ENCODE measurements at places on chromosomes 16 and 17.
A peak's percentile ranks its signal among the peaks of the same experiment; 100 is the strongest.

- DNase-seq, result no peak
Observed at GRCh38 chr17:36750316-36750885, 149.0 kb downstream of the MRM1 start.

DNA sequence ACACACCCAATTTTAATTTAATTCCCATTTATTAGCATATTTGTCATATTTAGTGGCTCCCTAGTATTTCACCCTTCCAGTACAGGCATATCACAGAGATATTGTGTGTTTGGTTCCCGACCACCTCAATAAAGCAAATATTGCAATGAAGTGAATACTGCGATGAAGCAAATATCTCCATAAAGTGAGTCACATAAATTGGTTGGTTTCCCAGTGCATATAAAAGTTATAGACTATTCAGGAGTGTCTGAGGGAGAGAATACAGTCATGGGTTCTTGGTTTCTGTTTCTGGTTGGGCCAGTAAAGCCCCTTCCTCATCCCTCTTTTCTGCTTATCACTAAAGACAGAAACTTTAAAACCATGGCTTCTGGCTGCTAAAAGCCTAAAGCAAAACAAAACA, 295.4 kb upstream of the AXIN2 start:
- no peak for DNase-seq

DNA sequence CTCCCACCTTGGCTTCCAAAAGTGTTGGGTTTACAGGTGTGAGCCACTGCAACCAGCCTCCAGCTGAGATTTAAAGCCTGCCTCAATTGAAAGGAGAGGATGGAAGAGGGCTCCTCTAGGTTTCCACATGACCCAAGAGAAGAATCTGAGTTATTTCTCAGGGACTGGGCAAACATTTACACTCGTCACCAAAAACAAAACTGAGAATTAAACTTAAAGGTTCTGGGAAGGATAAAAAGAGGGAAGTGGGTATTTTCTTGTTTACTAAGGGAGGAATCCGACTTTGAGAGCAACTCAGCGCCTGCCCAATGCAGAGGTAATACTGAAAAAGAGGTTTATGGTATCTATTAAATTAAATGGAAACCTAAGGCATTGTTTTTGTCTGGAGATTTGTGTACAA, 13.3 kb downstream of the HOXB1 start:
- DNase-seq, result no peak

DNA sequence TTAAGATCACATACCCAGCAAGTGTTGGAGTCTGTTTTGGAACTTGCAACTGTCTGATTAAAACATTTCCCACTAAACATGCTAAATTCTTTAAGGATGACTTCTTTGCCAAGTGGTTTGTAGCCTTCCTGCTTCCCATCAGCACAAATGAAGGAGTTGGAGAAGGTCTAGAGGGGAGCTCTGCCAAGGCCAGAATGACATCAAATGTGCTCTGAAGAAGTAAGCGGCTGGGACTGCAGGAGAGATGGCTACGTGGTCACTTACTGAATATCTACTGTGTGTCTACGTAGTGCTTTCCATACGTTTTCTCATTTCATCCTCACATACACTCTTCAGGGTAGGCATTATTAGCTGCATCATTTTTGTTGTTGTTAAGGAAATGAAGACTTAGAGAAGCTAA, 135.7 kb upstream of the NLRP1 start:
- no peak for DNase-seq

- peak; percentile 29 for DNase-seq
Observed at GRCh38 chr17:6548578-6549330, 7.6 kb downstream of the PITPNM3 start.

- DNase-seq, result no peak
Observed at GRCh38 chr17:79539944-79540705, 70.7 kb downstream of the RBFOX3 start.

DNA sequence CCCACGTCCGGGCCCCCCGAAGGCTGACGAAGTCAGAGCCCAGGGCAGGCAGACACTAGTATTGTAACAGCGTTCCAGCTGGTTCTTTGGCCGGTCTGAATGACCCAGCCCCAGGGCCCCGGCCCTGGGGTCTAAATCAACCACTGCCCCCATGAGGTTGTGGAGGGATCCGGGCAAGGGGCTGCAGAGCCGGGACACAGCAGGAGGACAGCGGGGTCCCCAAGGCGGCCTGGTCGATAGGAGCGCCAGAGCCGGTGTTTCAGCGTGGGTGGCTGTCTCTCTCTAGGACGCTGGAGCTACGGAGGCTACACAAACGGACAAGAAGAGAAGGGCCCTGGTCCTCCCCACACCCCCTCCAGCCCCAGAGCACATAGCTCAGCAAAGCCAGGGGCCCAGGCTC, 101.8 kb downstream of the RBFOX3 start:
- DNase-seq, result no peak

DNA sequence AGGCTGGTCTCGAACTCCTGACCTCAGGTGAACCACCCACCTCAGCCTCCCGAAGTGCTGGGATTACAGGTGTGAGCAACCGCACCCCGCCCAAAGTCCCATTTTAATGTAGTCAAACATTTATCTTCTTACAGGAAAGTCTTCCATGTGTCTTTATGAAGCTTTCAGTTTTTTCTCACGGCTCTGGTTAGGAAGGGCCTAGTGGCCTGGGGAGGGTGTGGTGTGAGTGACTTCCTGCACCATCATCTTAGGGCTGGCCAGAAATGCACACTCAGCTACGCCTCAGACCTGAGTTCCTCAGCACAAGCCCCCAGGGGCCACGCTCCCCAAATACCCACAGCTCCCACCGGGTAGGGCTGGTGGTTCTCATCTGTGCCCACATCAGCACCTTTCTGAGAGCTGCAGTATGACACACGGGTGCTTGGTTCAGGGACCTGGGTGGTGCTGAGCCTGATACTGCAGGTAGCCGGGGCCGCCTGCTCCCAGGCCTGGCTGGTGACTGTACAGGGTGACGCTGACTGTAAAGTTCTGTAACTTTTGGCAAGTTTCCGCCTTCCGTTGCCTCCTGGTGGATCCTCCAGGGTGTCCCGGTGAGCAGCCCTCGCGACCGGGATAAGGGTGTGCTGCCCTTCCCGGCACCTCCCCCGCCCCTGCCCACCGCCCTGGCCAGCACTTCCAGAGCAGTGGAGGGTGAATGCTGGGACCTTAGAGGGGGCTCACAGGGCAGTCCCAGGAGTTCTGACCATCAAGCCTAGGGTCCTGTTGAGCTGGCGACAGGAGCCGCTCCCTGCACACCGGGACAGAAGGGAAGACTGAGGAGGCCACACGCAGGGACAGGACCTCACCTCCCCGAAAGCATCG, 52.5 kb downstream of the ZNF778 start:
- DNase-seq, result no peak

DNA sequence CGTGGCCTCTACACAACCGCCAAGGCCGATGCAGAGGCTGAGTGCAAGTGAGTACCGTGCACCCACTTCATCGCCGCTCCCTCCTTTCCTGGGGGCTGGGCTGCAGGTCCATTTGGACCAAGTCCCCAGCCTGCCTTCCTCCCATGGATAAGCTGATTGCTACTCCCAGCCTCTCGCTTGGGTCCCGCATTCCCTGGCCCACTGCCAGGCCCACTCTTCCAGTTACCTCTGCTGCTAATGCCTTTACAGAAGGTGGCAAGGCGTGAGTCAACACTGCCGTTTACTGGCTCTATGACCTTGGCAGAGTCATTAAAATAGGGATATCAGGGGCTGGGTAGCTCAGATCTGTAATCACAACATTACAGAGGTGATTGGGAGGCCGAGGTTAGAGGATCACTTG, 11.2 kb downstream of the SULT1A2 start:
- DNase-seq, result no peak

- DNase-seq, result no peak
Observed at GRCh38 chr17:59547131-59547915, 18.1 kb upstream of the DHX40 start.

GRCh38 chr17:36212966-36213365, 2.1 kb downstream of the CCL4L2 start:
- no peak for DNase-seq

DNA sequence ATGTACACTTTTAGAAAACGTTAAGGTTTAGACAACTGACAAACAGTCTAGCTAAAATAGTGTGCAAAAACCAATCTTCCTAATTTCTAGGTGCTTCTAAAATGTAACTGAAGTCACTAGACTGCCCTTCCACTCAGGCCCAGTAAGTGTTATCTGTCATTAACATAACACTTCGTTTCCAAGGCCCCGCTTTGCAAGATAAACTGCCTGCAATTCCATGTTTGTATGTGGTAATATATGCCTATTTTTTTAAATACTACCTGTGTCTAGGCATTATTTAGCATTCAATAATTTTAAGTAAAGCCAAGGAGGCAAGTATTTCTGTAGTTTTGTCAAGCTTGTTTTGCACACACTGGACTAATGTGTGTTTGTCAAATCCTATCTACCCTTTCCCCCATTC, 3.2 kb downstream of the USP32 start:
- no peak for DNase-seq

- peak; percentile 6 for DNase-seq
Observed at GRCh38 chr17:9291912-9292560, 270.7 kb downstream of the NTN1 start.

GRCh38 chr17:50638966-50639713, 4.5 kb downstream of the ABCC3 start:
- no peak for DNase-seq

DNA sequence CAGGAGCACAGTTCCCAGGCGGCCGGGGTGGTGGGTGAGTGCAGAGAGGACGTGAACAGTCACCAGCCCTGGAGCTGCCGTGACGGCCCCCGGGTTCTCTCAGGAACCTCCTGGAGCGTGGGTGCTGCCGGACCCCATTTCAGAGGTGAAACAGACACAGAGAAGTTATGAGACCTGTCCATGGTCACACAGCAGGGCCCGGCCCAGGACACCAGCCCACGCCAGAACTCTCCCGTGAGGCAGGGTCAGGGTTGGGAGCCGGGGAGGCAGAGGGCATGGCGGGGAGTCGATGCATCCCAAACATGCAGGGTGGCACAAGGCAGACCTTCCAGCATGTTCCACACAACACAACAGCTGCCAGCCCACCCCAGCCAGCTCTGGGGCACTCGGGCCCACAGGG, 3.8 kb upstream of the PVALEF start:
- no peak for DNase-seq

- DNase-seq, result no peak
Observed at GRCh38 chr16:27230562-27231001, 27.3 kb downstream of the KDM8 start.

DNA sequence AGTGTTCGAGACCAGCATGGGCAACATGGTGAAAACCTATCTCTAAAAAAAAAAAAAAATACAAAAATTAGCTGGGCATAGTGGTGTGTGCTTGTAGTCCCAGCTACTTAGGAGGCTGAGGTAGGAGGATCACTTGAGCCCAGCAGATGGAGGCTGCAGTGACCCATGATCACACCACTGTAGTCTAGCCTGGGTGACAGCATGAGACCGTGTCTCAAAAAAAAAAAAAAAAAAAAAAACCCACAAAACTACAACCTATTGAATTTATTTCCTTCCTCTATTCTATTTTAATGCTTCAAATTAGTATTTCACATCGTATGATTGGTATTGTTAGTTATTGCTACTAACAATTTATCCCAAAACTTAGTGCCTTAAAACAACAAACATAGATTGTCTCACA, 9.4 kb upstream of the NUFIP2 start:
- DNase-seq, result no peak

DNA sequence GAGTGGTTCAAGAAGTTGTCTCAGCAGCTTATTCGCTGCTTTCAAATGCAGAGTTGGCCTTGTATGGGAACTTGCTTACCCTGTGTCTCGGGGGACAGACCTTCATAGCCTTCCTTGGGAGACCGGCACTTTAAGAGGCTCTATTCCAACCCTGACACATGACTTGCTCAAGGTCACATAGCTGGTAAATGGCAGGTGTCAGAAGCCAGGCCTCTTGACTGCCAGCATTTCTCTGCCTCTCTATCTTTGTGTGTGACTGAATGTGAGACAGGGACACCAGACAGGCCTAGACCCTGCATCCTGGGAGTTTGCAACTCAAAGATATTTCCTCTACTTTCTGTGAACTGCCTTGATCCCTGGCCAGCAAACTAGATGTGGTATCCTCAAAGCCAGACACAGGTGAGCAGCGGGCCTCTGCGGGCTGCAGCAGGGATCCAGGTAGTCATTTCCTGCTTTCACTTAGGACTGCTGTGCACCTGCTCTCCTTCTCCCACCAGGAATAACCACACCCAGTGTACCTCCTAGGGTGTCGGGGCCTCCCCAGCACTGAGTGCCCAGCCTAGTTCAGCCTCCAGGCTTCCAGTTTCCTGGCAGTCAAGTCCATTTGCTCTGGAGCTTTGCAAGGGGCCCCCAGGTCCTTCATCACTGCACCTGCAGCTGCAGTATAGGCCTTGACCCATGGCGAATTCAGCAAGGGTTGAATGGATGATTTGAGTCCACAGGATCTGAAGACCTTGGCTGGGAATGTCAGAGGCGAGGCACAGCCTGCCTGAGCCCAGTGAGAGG, 116.6 kb upstream of the TNRC6C start:
- peak; percentile 74 for DNase-seq

- peak; percentile 5 for DNase-seq
Observed at GRCh38 chr17:27379888-27380533, 76.2 kb upstream of the KSR1 start.

DNA sequence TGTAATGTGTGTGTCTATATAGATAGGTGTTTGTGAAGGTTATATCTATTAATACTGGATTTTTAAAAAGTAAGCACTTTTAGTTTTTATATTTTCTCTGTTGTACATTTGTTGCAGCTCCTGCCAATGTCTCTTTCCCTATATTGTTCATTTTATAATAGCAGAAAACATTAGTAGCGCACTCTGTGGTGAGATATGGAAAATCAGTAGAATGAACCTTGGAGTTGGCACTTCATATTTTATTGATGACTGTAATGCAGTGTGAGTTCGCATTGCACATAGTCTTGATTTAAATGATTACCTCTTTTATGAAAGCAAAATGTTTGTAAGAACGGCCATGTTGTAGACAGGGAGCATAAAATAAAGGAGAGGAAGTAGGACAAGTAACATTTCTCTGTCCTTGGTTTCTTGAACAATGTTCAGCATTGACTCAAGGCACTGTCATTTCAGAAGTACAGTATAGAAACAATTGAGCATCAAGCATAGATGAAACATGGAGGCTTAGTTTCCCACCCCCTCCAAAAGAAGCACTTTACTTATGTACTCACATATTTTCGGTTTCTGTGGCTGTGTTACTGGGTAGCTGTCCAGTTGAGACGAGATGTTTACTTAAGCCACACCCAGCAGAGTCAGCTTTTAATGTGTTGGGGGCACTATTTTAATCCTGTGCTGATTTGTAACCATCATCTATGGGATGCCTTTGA, 74.0 kb downstream of the TANC2 start:
- DNase-seq, result peak; percentile 32

- no peak for DNase-seq
Observed at GRCh38 chr16:20051611-20052010, 22.1 kb downstream of the GPR139 start.

GRCh38 chr16:66306366-66307150, 59.9 kb upstream of the CDH5 start:
- no peak for DNase-seq

Measured in NCI-H345 (cell line).